A549 treated with ZK216348 at 1 μM for 4 hours (cell line): ENCODE measurements at places on chromosomes 7 and 10. TPM values are rescaled to one million over a fixed set of nuclear protein-coding genes. Genes with fewer than 3 reads are reported as not detected.

Gene TRIM73
- 1.4 to 3.1 TPM (median 2.5 TPM) in 5 replicates for total RNA-seq

Gene UCN3
- total RNA-seq, result not detected in 5 replicates

Gene SLC13A1
- total RNA-seq, result not detected in 5 replicates

Gene CRTAC1
- 1.0 to 1.4 TPM (median 1.2 TPM) in 5 replicates for total RNA-seq

Gene CPXM2
- not detected in 5 replicates for total RNA-seq

Gene C10orf53
- total RNA-seq, result not detected in 5 replicates

Gene NPS
- not detected in 5 replicates for total RNA-seq

Gene COPS6
- 143 to 198 TPM (median 176 TPM) in 5 replicates for total RNA-seq

Gene TRIM50
- not detected in 5 replicates for total RNA-seq
